Glutamatergic neuron (in vitro differentiated cells): ENCODE measurements at places on chromosomes 2 and 18.

DNA sequence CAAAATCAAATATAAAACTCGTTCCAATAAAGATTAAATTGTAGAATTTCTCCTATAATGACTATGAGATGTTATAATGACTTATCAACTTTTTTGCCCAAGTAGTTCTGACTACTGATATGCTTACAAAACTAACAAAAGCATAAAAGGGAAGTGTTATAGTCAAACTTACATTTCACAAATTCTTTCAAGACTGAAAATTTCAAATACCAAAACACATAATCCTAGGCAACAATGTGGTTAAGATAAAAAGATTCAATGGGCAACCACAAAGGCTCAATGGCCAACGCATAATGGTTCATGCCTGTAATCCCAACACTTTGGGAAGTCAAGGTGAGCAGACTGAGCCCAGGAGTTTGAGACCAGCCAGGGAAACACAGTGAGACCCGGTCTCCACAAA is 135.7 kb downstream of the USP34 start:
- DNase-seq, result no peak

GRCh38 chr18:36461551-36461987 is 164.1 kb downstream of the FHOD3 start:
- no peak for DNase-seq

DNA sequence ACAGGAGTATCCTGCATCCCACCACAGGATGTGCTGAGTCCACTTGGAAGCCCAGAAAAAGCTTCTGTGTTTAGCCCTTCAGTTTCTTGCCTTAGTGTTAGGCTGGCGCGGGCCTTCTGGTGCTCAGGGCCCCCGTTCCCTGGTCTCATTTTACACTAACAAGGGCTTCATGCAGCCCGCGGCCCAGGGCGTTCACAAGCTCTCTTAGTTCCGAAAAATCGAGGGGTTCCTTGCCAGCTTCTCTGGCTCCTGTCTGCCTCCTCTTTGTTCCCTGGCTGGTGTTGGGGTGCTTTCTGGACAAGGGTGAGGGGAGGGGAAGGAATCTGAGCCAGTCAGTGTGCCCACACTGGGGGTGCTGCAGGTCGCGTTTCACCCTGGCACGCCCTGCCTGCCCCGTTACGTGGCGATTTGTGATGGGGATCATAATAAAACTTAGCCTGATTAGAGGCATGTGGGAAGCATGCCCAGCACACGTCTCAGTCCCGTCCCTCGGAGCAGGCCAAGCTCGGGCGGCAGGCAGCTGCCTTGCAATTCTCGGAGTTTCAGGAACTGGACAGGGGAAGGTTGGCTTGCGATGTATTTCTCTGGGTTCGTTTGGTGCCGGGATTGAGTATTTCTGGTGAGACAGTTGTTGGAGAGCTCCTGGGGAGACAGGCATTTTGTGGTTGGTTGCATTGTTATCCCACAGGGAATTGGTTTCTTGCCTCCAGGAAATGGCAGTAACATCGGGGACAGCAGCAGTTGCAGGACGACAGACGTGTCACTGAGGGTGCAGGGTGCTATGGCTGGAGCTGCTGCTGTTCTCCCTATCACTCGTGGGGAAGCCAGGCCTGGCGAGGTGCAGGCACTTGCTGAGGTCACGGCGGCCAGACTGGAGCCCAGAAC is 22.9 kb downstream of the SH3BP4 start:
- no peak for DNase-seq

GRCh38 chr18:5891854-5892215 is 3.5 kb downstream of the TMEM200C start:
- no peak for DNase-seq

- no peak for DNase-seq
Measured at GRCh38 chr2:23198316-23199114, 186.5 kb upstream of the KLHL29 start.
